ENCODE measurements at places on chromosomes 5 and 9.
A peak's percentile ranks its signal among the peaks of the same experiment; 100 is the strongest.

- no peak for DNase-seq
These were observed 13.2 kb upstream of the PPP1R2B start for GRCh38 chr5:156836846-156837245.

DNA sequence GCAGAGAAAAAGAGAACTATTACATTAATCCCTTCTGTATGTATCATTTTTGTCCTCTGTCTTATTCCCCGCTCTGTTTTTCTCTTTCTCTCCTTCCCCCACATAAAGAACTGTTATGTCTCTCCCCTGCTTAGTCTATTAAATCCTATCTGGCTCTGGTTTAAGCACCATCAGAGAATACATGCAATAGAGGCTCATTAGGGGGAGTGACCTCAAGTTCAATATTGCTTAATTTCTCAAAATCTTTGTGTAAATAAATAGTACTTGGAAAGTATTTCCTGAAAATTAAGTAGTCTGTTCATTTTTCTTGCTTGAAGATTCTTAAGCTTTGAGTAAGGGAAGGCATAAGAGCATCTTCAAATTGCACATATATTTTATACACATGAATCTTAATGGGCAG, 41.2 kb upstream of the FAM174A start:
- no peak for DNase-seq

DNA sequence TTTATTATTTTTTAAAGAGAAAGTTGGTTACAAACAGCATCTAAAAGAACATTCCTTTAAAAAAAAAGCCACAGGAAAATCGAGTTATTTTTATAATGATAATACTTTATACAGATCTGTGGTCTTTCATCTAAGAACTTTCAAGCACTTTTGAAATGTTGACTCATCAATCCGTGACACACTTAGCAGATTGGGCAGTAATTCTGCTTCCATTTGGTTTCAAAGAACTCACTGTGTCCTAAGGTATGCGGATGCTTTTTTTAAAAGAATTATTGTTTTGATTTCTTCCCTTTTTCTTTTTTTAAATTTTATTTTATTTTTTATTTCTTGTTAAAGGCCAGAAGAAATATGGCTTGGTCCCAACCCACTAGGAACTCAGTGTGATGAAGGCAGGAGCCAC, 147.8 kb downstream of the AOPEP start:
- DNase-seq = no peak

DNA sequence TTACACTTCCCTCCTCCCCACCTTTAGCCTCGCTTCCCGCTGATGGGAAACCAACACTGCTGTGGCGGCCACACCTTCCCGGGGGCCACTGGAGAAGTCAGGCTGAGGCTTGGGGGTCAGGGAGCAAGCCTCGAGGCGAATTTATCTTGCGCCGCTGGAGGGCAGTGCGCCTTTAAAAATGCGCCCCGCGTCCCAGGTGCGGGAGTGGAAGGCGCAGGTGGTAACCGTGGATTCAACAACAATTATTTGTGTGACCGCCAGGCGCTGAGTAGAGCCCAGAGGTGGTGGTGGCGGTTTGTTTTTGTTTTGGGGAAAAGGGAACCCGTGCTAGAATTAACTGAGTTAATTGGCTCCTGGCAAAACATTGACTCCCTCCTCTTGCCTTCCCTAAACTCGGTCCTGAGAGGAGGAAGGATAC, 1.1 kb downstream of the CFAP77 start:
- DNase-seq = peak; percentile 87

GRCh38 chr5:107794741-107795140, 124.0 kb upstream of the EFNA5 start:
- no peak for DNase-seq

DNA sequence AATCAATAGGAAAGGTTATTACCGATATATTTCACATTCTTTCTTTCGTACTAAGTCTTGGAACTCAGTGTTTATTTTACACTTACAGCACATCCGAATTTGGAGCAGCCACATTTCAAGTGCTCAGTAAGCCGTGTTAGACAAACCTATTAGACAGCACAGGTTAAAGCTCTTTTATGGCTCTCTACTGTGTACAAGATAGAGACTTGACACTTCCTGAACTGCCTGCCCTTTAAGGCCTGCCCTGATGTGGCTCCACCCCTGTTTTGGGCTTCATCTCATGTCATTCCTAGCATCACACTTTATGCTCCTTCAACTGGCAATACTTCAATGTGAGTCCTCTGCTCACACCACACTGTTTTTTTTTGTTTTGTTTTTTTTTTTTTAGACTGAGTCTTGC, 23.5 kb upstream of the SUSD1 start:
- DNase-seq = no peak

GRCh38 chr9:9108641-9109040, 1309.1 kb upstream of the DMAC1 start:
- no peak for DNase-seq

DNA sequence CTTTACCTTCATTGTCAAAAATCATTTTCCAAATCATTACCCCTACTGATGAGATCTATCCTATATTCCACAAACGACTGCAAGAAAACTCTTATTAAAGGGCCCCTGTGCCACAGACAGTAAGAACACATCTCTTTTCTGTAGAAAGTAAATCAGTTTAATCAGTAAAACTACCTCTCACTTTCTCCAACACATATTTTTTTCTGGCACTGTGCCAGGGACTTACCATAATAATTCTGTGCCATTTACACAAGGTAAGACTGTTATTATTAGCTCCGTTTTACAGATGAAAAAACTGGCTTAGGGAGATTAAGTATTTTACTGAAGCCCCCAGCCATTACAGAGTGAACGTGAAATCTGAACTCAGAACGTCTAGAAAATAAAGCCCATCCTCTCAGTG, 587.0 kb upstream of the COX7C start:
- no peak for DNase-seq

- no peak for DNase-seq
These were observed 206.2 kb upstream of the EFNA5 start for GRCh38 chr5:107876906-107877305.

DNA sequence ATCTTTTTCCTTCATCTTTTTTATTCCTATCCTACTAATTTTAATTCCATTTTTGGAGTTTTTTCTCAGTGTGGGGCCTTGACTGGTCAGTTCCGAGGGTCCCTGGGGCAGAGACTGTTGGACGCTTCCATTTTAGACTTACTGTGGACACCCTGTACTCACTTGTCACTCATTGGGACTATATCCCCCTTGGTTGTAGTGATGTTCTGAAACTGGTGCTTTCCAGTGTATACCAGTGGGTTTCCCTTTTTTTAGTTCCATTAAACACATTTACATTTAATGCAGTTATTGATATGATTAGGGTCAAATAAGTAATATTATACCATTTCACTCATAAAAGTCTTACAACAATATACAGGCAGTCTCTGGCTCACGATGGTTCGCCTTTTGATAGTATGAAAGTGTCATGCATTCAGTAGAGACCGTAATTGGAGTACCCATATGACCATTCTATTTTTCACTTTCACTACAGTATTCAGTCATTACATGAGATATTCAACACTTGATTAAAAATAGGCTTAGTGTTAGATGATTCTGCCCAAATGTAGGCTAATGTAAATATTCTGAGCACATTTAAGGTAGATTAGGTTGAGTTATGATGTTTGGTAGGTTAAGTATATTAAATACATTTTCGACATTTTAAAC, 46.0 kb downstream of the CNOT6 start:
- DNase-seq = no peak

DNA sequence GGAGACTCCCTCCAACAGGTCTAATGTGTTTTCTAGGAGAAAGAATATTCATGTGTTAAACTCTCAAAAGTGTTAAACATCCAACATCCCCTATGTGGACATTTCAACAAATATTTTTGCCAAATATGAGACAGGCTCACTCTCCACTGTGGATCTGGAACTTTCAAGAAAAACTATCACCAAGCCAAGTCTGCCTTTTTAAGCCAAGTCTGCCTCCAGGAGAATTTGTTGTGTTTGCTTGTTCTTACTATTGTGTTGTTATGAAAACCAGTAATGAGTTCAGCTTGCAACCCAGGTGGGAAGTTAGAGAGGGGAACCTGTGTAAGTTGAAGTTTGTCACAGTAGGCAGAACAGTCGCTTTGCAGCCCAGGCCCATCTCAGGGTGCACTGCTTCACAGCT, 228.1 kb downstream of the NFIB start:
- no peak for DNase-seq

GRCh38 chr5:27269766-27270165, 231.4 kb upstream of the CDH9 start:
- DNase-seq = no peak

DNA sequence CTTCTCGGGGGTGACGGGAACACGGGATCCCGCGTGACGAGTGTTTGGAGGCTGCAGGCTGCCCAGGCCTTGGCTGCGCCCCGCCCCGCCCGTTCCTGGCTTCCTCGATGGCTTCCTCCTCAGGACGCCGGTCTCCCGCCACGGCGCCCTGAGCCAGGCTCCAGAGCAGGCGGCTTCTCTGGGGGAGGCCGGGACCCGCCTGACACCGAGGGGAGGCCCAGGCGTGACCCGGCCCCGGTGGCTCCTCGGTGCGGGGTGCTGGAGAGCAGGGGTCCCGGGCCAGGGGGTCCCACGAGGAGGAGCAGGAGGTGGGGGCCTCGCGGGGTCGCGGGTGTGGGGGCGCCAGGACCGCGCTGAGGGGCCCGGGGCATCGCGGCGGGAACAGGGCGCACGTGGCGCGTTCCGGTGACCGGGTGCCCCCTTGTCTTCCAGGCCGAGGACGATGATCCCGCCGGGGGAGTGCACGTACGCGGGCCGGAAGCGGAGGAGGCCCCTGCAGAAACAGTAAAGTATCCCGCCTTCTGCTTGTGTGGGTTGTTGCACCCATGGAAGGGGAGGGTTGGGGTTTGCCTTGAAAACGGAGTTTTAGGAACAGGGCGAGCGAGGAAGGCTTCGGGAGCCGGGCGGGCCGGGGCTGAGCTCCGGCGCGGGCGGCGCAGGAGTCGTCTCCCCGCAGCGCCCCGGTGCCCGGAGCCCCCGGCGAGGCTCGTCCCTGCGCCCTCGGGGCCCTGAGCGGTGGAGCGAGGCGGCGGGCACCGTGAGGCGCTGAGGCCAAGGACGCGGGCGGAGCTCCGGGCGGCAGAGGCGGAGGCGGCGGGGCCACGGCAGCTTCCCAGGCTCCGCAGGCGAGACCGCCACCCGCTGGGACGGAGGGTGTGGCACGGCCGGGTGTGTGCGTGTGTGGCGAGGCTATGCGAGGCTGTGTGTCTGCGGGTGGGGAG, 22.2 kb downstream of the AHRR start:
- peak; percentile 11 for DNase-seq

GRCh38 chr5:2960294-2960693, 208.8 kb upstream of the IRX2 start:
- DNase-seq = peak; percentile 89

DNA sequence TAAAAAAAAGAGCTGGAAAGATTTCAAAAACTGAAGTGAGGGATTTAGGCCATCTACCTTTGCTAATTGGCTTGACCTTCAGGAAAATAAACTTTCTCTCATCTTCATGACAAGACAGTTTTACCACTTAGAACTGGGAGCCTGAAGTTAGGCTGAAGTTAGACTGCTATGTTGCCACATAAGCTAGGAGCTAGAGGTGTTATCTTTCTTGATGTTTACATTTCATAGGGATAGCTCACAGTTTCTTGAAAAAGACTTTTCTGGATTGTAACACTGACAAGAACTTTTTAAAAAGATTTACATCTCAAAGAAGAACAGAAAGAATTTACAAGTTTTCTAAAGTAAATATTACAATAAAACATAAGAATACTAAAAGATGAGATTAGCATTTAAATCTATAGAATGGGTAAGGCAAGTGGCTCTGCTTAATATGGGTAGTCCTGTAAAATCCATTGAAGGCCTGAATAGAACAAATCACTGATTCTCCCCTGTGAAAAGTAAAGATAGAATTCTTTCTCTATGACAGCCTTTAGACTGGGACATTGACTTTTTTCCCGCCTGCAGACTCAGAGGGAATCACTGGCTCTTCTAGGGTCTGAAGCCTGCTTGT, 1665.4 kb upstream of the CDH9 start:
- no peak for DNase-seq

DNA sequence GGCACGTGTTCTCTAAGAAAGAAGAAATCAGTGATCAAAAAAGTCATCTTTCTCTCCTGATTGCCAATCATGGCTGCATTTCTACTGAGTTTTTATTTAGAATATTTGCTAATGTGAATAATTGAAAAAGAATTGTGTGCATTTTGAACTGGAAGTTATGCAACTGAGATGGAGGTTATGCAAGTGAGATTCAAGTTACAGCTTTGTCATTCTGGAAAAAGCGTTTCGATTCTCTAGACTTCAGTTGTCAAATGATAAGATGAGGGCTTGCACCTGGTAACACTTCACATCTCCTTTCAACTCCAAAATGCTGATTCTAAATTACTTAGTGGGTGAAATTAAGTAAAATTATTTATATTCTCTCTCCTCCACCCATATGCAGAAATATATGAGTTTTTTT, 36.4 kb downstream of the C6 start:
- no peak for DNase-seq

- DNase-seq = no peak
These were observed 9.5 kb upstream of the COMMD10 start for GRCh38 chr5:116075191-116075831.

GRCh38 chr9:110099236-110100095, 108.5 kb downstream of the C9orf152 start:
- peak; percentile 74 for DNase-seq

DNA sequence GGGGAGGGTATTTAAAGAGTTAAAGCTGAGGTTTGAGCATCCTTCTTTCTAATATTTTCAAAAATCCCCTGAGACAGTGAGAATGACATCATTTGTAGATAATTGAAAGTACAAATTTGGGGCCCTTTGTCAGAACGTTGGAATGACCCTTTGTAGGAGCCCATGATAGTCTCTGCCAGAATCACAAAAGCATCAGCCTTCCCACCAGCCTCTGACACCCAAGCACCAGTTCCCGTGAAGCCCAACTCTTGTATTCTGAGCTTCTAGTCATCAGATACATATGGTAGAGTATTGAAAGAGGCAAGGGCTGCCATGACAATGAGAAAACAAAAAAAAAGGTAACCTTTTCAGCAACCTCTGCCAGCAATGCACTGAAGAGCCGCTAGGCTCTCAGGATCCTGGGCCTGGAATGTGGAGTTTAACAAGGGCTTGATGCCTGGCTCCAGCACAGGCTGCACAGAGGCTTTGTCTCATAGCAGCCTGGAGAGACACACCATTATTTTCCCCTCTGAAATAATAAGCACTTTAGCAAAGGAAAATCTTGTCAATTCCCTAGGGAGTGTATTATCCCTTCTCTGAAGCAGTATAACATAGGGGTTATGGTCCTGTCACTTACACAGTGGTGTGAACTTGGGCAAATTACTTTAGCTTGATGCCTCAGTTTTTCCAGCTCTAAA, 114.4 kb downstream of the ZNF608 start:
- DNase-seq = no peak

DNA sequence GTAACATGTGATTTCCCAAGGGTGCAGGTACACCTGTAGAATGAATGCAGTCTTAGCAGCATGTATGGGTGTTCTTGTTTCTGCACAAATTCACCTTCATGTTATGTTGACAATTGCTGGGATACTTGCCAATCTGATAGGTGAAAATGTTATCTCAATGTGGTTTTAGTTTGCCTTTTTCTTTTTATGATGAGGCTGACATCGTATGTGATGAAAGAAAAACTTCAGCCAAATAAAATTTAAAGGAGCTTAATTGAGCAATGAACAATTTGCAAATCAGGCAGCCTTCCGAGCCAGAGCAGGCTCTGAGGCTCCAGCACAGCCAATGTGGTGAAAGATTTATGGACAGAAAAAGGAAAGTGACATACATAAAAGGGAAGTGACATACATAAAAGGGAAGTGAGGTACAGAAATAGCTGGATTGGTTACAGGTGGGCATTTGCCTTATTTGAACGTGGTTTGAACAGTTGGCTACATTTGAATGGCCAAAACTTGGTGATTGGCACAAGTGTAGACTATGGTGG, 10.5 kb downstream of the TAL2 start:
- no peak for DNase-seq

GRCh38 chr9:135997090-135998015, 36.2 kb upstream of the UBAC1 start:
- no peak for DNase-seq

- DNase-seq = no peak
These were observed 60.4 kb upstream of the TMED7 start for GRCh38 chr5:115686051-115686737.

Measured in NCI-H345 (cell line).